ENCODE measurements at places on chromosomes 3 and 15.

- H3K27ac ChIP-seq, result no peak overlapping the region
- peaks cover 6% of the 10 kb centered on the region for H3K4me1 ChIP-seq
- H3K36me3 ChIP-seq, result no peaks in the 10 kb centered on the region
- DNase-seq, result no peak
- H3K27me3 ChIP-seq, result no peaks in the 10 kb centered on the region
Observed at GRCh38 chr3:131538968-131539367, 36.2 kb upstream of the MRPL3 start.

DNA sequence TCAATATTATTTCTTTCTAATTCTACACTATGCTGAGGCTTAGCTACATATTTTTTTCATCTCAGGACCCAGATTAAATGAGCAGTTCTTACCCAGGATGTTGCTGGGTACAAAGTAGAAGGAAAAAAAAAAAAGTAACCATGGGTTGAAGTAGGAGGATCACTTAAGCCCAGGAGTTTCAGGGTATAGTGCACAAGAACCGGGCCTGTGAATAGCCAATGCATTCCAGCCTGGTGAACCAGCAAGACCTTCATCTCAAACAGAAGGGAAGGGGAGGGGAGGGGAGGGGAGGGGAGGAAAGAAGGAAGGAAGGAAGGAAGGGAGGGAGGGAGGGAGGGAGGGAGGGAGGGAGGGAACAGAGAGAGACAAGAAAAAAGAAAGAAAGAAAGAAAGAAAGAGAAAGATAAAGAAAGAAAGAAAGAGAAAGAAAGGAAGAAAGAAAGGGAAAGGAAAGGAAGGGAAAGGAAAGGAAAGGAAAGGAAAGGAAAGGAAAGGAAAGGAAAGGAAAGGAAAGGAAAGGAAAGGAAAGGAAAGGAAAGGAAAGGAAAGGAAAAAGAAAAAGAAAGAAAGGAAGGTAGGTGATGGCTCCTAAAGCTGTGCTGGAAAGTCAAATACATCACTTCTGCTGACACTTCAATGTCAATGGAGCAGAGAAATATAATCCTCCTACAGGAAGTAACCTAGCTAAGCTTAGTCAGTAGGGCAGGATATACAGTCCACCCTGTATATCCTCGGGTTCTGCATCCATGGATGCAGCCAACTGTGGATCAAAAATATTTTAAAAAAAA is 206.8 kb upstream of the TGFBR2 start:
- H3K27ac ChIP-seq, result no peak overlapping the region
- no peaks in the 10 kb centered on the region for H3K36me3 ChIP-seq
- H3K4me3 ChIP-seq, result no peak overlapping the region
- no peaks in the 10 kb centered on the region for H3K4me1 ChIP-seq
- DNase-seq, result no peak

DNA sequence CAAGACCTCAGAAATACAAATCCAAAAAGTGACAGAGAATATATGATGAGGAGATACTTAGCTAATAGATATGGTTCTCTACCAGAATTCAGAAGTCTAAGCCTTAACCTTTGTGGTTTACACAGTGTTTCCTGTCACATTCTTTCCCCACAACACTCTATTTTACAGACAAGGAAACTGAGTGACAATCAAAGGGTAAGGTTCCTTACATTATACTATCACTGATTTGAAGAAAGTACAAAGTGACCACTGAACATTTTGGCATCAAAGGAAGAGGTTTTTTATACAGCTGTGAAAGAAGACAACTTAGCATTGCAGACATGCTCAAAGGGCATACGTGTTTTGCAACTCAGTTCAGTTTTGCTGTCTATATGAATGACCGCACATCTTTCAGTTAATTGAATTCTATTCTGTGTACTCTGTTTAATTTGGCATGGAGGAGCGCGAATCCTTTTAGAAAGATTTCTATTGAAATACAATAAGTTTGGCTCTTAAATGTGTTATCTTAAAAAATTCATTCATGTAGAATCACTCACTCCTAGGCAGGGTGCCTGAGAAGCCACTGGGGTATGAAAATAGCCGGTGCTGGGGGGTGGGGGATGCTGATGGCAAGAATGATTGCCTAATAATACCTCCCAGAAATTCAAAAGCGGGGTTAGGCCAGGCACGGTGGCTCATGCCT is 66.5 kb upstream of the SKOR1 start:
- no peak overlapping the region for H3K27ac ChIP-seq
- no peak overlapping the region for H3K4me3 ChIP-seq
- no peak for DNase-seq
- H3K36me3 ChIP-seq, result no peaks in the 10 kb centered on the region
- no peaks in the 10 kb centered on the region for H3K27me3 ChIP-seq
- no peaks in the 10 kb centered on the region for H3K4me1 ChIP-seq

DNA sequence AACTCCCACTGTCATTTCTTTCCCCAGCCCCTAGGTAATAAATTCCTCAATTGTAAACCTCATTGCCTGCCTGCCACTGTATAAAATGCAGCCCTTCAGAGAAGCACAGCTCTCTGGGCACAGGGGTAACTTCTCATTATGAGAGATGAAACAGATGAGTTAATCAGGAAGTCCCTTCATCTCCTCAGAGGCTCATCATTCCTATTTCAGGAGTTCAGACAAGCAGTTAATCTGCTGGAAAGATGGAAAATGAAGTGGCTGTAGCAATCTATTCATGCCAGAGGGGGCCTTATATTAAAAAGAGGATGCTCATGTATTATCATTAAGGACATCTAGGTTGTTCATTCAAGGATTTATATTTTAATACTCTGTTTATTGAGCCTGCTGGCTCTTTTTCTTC is 519.5 kb upstream of the LMCD1 start:
- H3K4me3 ChIP-seq, result no peak overlapping the region
- no peak for DNase-seq
- H3K27ac ChIP-seq, result no peak overlapping the region

- H3K27ac ChIP-seq, result no peak overlapping the region
- H3K27me3 ChIP-seq, result no peaks in the 10 kb centered on the region
- H3K36me3 ChIP-seq, result no peaks in the 10 kb centered on the region
- no peak for DNase-seq
- no peaks in the 10 kb centered on the region for H3K4me1 ChIP-seq
Observed at GRCh38 chr3:154161806-154162205, 40.6 kb downstream of the ARHGEF26 start.

- H3K36me3 ChIP-seq, result no peaks in the 10 kb centered on the region
- H3K4me3 ChIP-seq, result no peak overlapping the region
- H3K27me3 ChIP-seq, result no peaks in the 10 kb centered on the region
- no peak for DNase-seq
Observed at GRCh38 chr3:133152056-133152455, 113.9 kb downstream of the TMEM108 start.

DNA sequence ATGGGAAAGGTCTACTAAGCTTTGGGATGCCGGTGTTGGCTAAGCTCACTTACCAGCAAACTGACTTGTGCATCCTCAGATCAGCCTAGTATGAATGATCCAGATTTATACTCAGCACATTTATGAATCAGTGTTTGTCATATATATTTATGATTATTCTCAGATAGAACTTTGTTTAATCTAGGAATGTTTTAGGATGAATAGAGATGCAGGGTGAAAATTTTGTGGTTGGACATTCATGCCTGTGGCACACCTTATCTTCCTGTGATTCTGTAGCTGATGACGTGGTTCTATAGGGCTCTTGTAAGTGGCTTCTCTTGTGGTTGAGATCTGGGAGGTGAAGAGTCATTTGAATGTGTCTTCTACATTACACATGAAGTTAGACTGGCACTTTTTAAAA is 11.4 kb downstream of the CDIN1 start:
- H3K36me3 ChIP-seq, result no peaks in the 10 kb centered on the region
- H3K4me3 ChIP-seq, result no peak overlapping the region
- no peaks in the 10 kb centered on the region for H3K27me3 ChIP-seq
- H3K27ac ChIP-seq, result no peak overlapping the region

- H3K27me3 ChIP-seq, result no peaks in the 10 kb centered on the region
- no peak for DNase-seq
- H3K36me3 ChIP-seq, result no peaks in the 10 kb centered on the region
- H3K4me3 ChIP-seq, result peak overlapping the region; percentile 87
- H3K4me1 ChIP-seq, result peaks cover 15% of the 10 kb centered on the region
Observed at GRCh38 chr15:82750831-82751180, 41.1 kb upstream of the AP3B2 start.

GRCh38 chr15:48091522-48091921 is 29.3 kb upstream of the SLC24A5 start:
- H3K4me1 ChIP-seq, result no peaks in the 10 kb centered on the region
- no peaks in the 10 kb centered on the region for H3K27me3 ChIP-seq
- H3K27ac ChIP-seq, result no peak overlapping the region
- H3K36me3 ChIP-seq, result no peaks in the 10 kb centered on the region

- no peak for DNase-seq
- H3K27me3 ChIP-seq, result no peaks in the 10 kb centered on the region
- no peaks in the 10 kb centered on the region for H3K36me3 ChIP-seq
- no peak overlapping the region for H3K4me3 ChIP-seq
- no peaks in the 10 kb centered on the region for H3K4me1 ChIP-seq
Observed at GRCh38 chr3:121473001-121473400, 72.8 kb downstream of the POLQ start.

GRCh38 chr3:138066972-138067371 is 48.4 kb downstream of the DZIP1L start:
- no peaks in the 10 kb centered on the region for H3K36me3 ChIP-seq
- H3K4me1 ChIP-seq, result no peaks in the 10 kb centered on the region
- no peaks in the 10 kb centered on the region for H3K27me3 ChIP-seq
- no peak overlapping the region for H3K4me3 ChIP-seq
- DNase-seq, result no peak

DNA sequence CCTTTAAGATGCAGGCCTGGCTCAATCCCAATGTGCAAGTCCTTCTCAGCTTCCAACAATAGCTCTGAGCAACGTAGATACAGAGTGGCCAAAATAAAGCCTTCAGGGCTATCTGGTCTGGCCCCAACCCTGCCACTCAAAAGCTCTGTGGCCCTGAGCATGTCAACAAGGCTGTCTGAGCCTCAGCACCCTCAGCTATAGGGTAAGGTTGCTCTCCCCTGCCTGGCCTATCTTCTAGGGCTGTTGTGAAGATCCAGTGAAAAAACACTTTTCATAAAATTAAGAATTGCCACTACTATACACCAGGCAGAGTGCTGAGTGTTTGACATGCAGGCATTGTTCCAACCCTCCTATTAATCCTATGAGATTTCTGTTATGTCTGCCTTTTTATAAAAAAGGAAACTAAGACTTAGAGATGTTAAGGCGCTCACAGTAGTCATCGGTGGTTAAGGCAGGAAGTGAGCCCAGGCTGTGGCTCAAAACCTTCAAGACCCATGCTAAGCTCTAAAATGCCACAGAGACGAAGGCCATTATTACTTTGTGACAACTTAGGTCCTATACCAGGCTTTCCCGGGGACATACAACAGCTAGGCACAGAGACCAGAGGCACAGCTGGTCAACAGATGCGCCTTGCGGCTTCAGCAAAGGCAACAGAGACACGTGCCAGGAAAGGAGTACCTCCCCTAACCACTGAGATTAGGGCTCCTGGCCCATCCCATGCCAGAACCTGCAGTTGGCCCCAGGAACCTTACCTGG is 5.1 kb downstream of the POLG start:
- DNase-seq, result no peak
- H3K4me1 ChIP-seq, result no peaks in the 10 kb centered on the region
- no peak overlapping the region for H3K27ac ChIP-seq
- peaks cover 38% of the 10 kb centered on the region for H3K36me3 ChIP-seq
- H3K4me3 ChIP-seq, result no peak overlapping the region
- H3K27me3 ChIP-seq, result no peaks in the 10 kb centered on the region

- peaks cover 21% of the 10 kb centered on the region for H3K4me1 ChIP-seq
- no peak overlapping the region for H3K4me3 ChIP-seq
- peak overlapping the region; percentile 66 for H3K27ac ChIP-seq
- no peak for DNase-seq
- no peaks in the 10 kb centered on the region for H3K27me3 ChIP-seq
Observed at GRCh38 chr15:99326235-99326634, 75.0 kb downstream of the LRRC28 start.

DNA sequence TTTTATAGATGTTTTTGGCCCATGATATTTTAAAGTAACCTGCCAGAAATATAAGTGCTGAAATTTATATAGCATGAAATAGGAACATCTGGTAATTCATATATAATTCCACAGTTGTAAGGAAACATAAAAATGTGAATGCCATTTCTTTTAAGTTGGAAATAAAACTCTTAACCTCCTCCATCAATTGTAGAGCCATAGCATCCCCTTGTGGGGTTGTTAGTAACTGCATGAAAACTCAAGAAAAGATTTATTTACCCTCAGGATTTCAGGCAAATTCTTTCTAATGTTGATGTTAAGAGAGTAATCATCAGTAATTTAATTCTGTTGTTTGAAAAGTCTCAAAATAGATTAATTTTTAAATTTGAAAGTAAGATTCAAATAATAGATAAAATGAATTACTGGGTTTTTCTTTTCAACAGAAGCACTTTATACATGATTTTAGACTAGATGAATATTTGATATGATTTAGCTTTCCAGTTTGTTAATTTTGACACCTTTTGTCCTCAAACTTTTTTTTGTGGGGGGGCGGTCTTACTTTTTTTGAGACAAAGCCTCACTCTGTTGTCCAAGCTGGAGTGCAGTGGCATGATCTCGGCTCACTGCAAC is 74.7 kb downstream of the RASA2 start:
- H3K36me3 ChIP-seq, result no peaks in the 10 kb centered on the region
- H3K4me1 ChIP-seq, result no peaks in the 10 kb centered on the region
- no peak for DNase-seq

- H3K4me1 ChIP-seq, result no peaks in the 10 kb centered on the region
- DNase-seq, result no peak
- no peak overlapping the region for H3K4me3 ChIP-seq
- no peaks in the 10 kb centered on the region for H3K27me3 ChIP-seq
- H3K36me3 ChIP-seq, result no peaks in the 10 kb centered on the region
Observed at GRCh38 chr3:82145742-82146141, 384.3 kb upstream of the GBE1 start.

GRCh38 chr3:196227121-196227561 is 10.8 kb downstream of the SLC51A start:
- no peak overlapping the region for H3K27ac ChIP-seq
- H3K36me3 ChIP-seq, result peaks cover 33% of the 10 kb centered on the region
- no peaks in the 10 kb centered on the region for H3K27me3 ChIP-seq
- no peak for DNase-seq

GRCh38 chr15:48085591-48085930 is 35.2 kb upstream of the SLC24A5 start:
- H3K27ac ChIP-seq, result no peak overlapping the region
- no peaks in the 10 kb centered on the region for H3K36me3 ChIP-seq
- no peaks in the 10 kb centered on the region for H3K4me1 ChIP-seq
- no peaks in the 10 kb centered on the region for H3K27me3 ChIP-seq
- no peak overlapping the region for H3K4me3 ChIP-seq

GRCh38 chr15:32870240-32871033 is 152.6 kb downstream of the GREM1 start:
- no peaks in the 10 kb centered on the region for H3K4me1 ChIP-seq
- no peak for DNase-seq
- H3K36me3 ChIP-seq, result no peaks in the 10 kb centered on the region
